ENCODE measurements at places on chromosomes 5 and 9.

GRCh38 chr5:109468737-109469420 lies 59.1 kb upstream of the PJA2 start:
- DNase-seq = peak; percentile 97

DNA sequence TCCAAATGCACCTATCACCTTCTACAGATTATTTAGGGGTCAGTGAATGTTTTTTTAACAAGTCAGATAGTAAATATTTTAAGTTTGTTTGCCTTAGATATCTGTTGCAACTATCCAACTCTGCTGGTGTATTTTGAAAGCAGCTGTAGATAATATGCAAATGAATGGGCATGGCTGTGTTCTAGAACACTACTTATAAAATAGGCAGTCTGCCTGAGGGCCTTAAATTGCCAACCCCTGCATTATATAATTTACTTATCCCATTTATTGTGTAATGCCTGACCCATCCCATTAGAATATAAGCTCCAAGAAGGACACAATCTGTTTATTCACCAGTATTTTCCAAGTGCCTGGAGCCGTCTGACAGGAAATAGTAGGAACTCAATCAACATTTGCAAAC lies 149.0 kb downstream of the TTC39B start:
- no peak for DNase-seq

- no peak for DNase-seq
Measured at GRCh38 chr5:153358315-153358976, 132.0 kb upstream of the GRIA1 start.

DNA sequence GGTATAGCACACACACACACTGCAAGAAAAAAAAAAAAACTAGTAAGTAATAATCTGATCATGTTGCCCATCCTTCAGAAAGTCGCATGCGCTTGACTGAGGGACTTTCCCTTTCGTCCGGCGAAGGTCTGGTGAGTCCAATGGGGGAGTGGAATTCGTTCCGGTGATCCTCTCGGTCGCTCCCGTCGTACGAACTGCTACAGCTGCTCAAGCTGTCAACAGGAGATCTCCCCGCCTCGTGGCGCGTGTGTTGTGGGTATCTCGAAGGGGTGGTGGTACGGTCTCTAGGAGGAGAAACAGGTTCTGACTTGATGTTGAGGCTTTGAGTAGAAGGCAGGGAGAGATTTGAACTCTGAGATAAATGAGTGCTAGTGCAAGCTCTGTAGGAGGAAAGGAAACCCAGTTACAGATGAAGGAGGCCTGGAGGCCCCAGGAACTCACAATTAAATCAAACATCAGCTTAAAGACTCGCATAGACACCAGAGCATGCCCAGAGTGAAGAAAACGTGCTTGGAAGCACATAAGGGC lies 160.4 kb downstream of the MEF2C start:
- no peak for DNase-seq

- DNase-seq = no peak
Measured at GRCh38 chr5:33310451-33310850, 130.3 kb upstream of the TARS1 start.
